ENCODE measurements at places on chromosomes 1 and 21.

DNA sequence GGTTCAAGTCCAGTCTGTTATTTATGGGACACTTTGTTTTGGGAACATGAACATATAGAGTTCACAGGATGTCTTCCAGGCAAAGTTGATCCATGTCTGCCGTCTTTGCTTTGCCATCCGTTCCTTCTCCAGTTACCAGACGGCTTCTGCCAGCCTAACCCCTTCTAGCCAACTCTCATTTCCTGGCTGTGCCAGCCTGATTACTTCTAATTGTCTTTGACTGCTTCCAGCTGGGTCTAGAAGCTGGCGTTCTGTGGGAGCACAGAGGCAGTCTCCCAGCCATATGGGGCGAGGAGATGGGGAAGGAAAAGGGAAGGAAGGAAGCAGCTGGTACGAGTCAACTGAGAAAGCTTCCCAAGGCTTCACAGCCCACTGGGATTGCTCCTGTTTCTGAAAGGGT lies 3.1 kb upstream of the HUNK start:
- no peak for DNase-seq

DNA sequence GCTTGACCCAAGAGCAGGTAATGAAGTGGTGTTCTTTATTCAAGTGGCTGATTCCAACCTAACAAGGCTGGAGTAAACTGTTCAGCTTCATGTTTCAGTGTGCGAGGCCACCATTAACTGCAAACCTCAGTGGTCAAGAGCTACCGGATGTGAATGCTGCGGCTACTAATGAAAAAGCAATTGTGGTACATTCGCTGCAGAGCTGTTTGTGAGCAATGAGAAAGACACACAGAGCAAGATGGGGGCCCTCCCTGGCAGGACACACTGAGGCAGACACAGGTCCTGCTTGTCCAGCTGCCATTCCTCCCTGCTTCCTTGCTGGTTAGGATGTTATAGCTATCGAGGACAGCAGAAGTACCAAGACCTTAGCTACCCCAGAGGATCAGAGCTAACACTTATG lies 26.1 kb downstream of the SYF2 start:
- no peak for DNase-seq

GRCh38 chr21:15140321-15141019 lies 75.7 kb upstream of the NRIP1 start:
- DNase-seq, result no peak

- no peak for DNase-seq
Observed at GRCh38 chr1:207893737-207894582, 17.0 kb downstream of the CD34 start.

DNA sequence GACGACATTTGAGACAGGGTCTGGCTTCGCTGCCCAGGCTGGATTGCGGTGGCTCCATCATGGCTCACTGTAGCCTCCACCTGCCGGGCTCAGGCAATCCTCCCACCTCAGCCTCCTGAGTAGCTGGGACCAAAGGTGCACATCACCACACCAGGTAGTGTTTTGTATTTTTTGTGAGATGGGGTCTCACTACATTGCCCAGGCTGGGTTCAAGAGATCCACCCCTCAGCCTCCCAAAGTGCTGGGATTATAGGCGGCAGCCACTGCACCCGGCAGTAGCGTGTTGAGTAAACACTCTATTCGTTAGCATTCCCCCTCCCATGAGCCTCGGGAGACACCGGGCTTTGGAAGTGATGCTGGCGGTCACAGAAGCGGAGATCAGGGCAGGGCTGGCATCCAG lies 6.8 kb upstream of the C1QTNF12 start:
- DNase-seq, result no peak

DNA sequence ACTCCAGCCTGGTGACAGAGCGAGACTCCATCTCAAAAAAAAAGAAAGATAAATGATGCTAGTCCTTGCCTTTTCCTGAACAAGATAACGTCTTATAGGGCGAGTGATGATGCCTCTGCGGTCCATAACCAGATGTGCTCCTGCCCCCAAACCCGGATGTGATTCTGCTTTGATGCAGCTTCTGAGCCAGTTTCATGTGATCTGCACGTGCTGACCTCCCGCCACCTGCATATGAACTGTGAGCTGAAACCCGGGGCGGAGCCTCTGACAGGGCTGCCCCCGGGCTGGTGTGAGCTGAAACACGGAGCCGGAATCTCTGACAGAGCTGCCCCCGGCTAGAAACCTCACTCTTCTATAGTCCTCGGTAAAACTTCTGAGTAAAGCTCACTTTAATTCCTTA lies 1.3 kb downstream of the KRTAP12-4 start:
- DNase-seq, result no peak

DNA sequence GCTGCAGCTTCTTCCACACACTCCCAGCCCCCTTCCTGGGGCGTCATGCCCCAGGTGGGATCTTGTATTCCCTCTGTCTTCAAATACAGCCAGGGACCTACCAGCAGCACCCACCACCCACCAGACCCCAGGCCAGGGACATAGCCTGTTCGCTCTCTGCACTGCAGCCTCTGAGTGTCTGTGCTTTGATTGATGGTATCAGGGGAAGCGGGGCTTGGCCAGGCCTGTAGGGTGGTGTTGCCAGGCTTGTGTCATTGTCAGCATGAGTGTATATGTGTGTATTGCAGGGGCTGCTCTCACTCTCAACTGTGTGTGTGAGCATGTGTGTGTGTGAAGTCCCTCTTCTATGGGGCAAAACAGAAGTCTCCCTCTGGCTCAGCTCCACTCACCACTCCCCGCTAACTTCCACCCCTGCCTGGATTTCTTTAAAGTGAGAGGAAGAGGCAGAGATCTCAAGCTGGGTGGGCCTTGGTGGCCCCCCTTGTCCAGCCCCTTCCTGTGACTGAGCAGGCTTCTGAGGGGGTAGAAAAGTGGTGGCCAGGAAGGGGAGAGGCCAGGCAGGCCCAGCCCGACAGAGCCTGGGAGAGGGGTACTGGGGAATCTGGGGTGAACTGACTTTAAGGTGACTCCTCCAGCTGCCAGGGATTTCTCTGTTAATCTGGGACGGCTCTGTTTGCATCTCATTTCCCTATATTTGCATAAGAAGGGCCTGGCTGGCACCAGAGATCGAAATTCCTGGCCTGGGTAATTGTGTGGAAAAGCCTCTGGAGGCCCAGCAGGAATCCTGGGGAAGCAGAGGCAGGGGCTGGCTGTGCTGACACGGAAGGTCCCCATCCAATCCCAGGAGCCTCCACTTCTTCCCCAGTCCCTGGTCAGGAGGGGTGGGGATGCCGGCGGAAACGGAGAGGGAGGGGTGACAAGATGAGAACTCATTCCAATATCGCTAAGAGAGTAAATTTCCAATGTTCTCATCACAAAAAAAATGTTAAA lies 18.6 kb upstream of the ADGRB2 start:
- DNase-seq, result no peak

- no peak for DNase-seq
Observed at GRCh38 chr1:183870351-183871077, 65.6 kb downstream of the RGL1 start.

DNA sequence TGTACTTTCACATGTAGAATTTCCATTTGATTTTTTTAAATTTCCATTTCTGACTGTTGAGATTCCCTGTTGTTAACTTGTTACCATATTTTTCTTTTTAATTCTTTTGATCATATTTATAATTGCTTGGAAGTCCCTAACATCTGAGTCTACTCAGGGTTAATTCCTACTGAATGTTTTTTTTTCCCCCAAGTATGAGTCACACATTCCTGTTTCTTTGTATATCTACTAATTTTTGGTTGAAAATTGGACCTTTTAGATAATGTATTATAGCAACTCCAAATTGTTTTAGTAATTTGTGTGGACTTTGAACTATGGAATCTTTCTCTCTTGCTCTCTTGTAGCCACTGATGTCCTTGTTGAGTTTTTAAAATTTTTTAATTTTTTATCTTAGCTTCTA lies 54.6 kb downstream of the STXBP3 start:
- DNase-seq, result no peak

DNA sequence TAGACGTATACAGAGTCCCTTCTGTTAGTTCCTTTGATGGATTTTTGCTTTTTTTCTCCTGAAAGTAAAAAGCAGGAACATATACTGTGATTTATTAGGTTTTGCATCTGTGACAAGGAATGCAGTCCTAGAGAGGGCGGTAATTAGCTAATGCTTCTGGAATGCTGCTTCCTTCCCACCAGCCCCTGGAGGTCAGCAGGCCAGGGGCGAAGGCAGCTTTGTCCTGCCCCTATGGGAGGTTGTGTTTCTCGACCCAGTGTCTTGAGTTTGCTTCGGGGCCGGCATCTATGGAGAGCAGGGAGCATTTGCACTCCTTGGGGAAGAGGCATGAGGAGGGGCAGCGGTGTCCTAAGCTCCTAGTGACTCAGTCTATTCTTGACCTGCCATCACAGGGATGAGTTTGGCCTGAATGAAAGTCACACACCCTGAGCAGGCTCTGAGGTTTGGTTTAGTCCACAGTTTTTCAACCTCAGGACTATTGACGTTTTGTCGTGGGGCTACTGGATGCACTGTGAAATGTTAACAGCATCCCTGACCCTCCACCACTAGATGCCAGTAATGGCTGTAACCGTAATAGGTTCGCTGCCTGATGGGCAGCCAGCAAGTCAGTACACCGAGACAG lies 85.0 kb upstream of the KCNJ15 start:
- no peak for DNase-seq

DNA sequence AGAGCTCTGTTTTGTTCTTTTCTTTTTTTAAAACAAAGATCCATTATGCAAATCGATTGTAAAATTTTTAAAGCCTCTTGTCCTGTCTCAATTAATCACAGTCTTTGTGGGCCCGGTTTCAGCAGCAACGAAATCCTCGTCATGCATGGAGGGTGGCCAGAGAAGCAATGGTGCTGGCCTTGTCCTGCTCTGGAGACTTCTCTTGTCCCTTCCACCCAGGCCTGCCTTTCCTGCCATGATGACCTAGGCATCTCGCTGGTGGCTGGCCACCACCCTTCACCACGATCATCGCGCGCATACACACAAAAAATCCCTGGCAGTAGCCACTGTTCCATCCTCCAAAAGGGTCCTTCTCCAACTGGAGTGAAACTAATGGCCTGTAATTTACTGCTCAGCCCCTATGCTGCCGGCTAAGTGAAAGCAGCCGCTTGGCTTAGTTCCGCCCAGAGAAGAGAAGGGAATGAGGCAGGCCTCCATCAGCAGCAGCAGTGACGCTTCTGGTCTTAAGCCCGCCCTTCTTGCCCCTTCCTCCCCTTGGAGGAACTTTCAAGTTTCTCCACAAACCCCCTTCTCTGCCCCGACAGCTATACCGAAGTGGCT lies 309.5 kb downstream of the NPHP4 start:
- no peak for DNase-seq

GRCh38 chr1:47624531-47624930 lies 186.7 kb downstream of the FOXD2 start:
- no peak for DNase-seq

GRCh38 chr1:217525773-217526490 lies 105.0 kb downstream of the GPATCH2 start:
- DNase-seq, result no peak

GRCh38 chr1:160741092-160741501 lies 2.0 kb downstream of the SLAMF7 start:
- DNase-seq, result no peak

DNA sequence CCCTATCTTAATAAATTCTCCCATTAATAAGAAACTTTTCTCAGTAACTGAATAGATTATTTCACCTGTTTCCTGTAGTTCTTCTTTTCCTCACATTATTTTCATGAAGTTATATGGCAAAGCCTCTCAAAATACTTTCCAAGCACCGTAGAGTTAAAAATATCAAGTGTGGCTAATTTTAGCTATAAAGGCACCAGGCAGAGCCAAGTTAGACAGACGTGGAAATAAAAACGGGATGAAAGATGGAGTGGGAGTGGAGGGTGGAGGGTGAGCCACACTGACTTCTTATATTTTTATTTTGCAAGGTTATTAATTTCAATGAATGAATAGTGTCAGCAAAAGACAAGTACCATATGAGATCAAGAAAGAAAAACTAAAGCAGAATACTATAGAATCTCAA lies 71.7 kb downstream of the ENAH start:
- DNase-seq, result no peak

DNA sequence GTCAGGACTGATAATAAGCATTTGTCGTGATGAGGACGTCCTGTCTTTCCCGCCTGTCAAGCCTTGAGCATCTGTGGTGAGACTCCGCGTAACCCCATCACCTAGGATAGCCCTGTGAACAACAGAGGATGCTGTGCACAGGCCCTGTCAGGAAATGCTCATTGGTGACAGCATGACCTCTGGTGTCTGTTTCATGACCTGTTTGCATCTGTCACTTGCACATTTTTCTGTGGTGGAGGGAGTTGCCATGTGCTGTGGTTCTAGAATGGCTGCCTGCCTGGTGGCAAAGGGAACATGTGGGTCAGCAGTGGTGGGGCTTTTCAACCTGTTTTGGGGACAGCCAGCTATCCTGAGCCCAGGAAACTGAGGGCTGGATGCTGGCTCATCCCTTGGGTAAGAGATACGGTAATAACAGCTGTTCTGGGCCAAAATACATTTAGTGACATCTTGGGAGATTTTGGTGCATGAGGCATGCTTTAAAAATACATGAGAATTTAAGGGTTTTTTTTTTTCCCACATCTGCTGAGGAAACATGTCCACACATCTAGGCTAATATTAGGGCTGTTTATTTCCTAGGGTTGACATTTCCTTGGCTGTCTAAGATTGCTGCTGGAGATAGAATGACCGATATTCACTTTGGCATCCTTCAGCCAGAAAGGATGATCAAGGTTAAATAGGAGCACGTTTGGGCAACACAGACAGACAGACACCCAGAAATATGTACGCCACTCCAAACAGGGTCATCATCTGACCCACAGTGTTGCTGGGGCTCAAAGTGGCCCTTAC lies 52.9 kb downstream of the KCNC4 start:
- DNase-seq, result no peak

- DNase-seq, result no peak
Observed at GRCh38 chr1:150778409-150778808, 12.8 kb upstream of the CTSS start.

DNA sequence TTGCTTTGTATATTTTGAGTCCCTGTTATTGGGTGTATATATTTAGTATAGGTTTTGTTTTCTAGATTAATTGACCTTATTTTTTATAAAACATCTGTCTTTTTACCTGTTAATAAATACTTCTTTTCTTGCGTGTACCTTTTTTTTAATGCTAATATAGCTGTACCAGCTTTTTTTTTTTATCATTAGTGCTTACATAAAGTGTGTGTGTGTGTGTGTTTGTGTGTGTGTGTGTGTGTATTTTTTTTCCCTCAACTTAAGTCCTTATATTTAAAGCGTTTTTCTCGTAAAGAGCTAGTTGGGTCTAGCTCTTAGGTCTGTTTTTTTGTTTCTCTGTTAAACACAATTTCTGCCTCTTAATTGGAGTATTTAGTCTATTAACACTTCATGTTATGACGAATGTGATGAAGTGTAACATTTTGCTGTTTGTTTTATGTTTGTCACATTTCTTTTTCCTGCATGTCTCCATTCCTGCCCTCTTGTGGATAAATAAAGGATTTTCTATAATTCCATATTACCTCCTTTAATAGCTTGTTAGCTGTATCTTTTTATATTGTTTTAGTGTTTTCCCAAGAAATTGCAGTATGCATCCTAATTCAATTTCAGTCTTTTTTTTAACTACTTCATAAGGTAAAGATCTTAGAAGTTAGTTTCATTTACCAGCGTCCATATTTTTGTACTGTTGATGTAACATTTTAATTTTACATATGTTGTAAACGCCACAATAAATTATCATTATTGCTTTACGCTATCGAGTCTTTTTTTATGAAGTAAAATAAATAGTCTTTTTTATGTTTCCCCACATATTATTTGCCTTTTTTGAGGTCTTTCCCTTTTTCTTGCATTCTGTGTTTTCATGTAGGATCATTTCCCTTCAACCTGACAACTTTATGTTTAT lies 4.3 kb downstream of the PRMT2 start:
- DNase-seq, result peak; percentile 40

Data from SK-N-MC (cell line).